ENCODE measurements at places on chromosomes 2 and 18.

DNA sequence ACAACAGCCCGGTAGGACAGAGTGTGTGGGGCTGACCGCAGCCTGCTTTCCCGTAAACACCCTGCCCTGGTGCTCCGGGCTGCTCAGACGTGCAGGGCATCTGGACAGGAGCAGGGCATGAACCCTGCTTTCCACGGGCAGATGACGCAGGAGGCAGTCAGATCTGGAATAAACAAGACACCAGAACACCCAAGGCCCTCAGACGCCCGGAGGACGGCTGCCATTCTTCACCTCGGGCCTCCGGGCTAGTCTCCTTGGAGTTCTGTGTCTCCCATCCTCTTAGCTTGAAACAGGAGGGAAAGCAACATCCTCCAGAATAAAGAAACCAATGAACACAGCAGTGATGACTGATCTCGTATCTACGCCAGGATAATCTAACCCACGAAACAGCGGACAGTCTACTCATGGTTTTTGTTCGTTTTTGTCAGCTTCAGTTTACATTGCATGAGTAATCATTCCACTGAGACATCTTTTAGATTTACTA is 7.3 kb downstream of the PXDN start:
- DNase-seq = no peak

- DNase-seq = no peak
These were observed 336.3 kb downstream of the AGPS start for GRCh38 chr2:177728920-177729319.

GRCh38 chr2:240469740-240470139 is 34.3 kb downstream of the GPC1 start:
- DNase-seq = no peak

GRCh38 chr2:854460-854859 is 96.2 kb upstream of the SNTG2 start:
- DNase-seq = no peak

DNA sequence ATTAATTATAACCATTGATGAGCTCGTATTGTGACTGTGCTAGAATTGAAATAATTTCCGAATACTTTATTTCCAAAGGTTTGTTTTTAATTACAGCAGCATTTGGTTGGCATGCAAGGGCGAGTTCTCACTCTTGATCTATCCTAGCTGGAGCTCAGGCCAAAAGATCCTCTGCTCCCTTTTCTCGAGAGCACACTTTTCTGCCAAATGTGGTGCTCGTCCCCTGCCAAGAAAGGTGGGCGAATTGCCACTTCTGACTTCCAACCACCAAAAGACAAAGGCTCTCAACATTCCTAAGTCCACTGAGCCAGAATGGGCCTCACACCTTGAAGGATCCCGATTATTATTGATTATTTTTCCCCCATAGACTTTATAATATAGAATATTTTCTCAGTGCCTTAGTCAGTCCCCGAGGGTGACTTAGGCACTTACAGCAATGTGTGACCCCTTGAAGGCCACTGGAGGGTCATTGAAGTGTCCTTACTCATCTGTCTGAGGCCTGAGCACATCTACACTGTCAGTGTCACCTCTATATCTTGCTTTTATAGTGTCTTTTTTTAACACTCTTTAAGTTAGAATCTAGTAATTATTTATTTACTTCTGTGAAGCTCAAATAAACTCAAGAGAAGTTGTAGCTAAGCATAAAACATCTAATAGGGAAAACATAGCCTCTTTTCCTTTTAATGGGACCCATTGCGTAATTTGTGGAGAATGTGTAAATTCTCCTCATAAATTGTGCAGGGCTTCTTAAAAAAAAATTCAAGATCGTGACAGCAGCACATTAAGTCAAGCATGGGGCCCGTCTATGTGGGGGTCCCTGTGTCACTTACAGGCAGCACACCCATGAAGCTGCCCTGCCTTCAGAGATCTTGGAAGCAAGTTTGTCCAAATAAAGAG is 98.3 kb downstream of the MEIS1 start:
- peak; percentile 56 for DNase-seq

GRCh38 chr18:75116165-75116564 is 92.8 kb downstream of the PTGR3 start:
- no peak for DNase-seq

- no peak for DNase-seq
These were observed 4.3 kb downstream of the UGT1A9 start for GRCh38 chr2:233676046-233676445.

Data from NCI-H446 (cell line).